ENCODE measurements at places on chromosomes 2 and 18. TPM values are rescaled to one million over a fixed set of nuclear protein-coding genes. Genes with fewer than 3 reads are reported as not detected.

HNMT gene
- total RNA-seq = 309 TPM

TCF23 gene
- total RNA-seq = 0.04 TPM

DLX2 gene
- total RNA-seq = 0.15 TPM

DSC2 gene
- total RNA-seq = 19.6 TPM

GNAL gene
- 1.4 TPM for total RNA-seq

LYPD6 gene
- total RNA-seq = 0.06 TPM

PROM2 gene
- total RNA-seq = not detected

ACADL gene
- not detected for total RNA-seq

PLEKHH2 gene
- total RNA-seq = 1.1 TPM

TMEM214 gene
- total RNA-seq = 28.0 TPM

MAPK4 gene
- not detected for total RNA-seq

PLB1 gene
- 0.20 TPM for total RNA-seq

CYBRD1 gene
- total RNA-seq = 0.34 TPM

DNMT3A gene
- total RNA-seq = 29.1 TPM

TXNDC2 gene
- total RNA-seq = not detected

FRZB gene
- 0.04 TPM for total RNA-seq

PLA2R1 gene
- not detected for total RNA-seq
